AG08396 (cell line): ENCODE measurements at places on chromosomes 2 and 18.

DNA sequence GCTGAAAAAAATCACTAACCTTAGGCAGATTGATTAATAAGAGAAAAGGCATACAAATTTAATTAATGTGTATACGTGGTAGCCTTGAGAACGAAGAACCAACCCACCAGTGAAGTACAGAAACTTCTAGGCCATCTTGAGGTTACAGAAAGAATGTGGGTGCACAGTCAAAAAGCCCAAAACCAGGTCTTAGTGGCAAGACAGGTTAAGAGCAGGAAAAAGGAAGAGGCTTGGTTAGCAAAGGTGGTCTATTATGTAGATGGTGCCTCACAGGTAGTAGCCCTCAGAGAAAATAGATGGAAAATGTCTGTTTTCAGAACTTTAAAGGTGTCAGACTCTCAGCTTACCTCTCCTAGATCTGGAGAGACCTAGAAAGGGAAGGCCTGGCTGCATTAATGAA, 22.0 kb upstream of the SLC35G4 start:
- no peak for DNase-seq

DNA sequence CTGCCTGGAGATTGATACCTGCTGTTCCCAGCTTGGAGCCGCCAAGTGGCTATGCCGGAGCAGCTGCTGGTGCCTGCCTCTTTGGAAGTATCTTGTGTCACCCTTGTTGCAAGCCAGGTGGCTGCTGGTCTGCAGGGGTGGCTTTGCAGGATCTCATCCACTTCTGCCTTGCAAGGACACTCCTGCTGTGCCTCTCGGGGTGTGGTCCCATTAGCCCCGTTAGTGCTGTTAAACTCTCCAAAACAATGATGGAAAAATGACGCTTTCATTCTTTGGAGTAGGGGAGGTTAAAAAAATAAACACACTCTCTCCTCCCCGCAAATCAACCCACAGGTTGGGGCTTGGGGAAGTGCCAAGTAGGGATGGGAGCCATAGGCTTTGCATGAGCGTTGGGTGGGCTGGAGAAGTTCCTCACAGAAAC, 352.8 kb downstream of the RNF144A start:
- no peak for DNase-seq

GRCh38 chr2:241389697-241390096, 33.6 kb downstream of the FARP2 start:
- no peak for DNase-seq

GRCh38 chr2:12931186-12931844, 214.6 kb downstream of the TRIB2 start:
- peak; percentile 77 for DNase-seq

DNA sequence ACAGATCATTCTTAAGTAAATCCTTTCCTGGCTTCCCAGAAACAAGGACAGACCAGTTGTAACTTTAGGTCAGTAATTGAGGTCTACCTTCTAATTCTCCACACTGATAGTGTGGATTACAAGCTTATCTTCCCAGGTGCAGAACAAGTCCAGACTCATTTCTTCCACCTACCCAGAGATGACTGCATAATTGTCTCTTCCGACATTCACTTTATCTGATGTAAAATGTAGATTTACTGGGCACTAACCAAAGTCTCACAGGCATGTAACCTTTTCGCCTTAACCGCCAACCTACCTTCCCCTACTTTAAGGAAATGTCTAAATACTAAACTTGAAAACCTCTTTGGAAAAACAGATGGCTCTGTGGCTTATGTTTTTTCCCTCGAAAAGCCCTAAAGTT, 96.2 kb downstream of the NCK2 start:
- no peak for DNase-seq

- no peak for DNase-seq
Measured at GRCh38 chr2:229237270-229237669, 33.8 kb downstream of the PID1 start.

GRCh38 chr2:45711224-45711623, 59.7 kb downstream of the PRKCE start:
- DNase-seq: no peak

GRCh38 chr2:121164042-121164441, 121.0 kb downstream of the TFCP2L1 start:
- DNase-seq: no peak

DNA sequence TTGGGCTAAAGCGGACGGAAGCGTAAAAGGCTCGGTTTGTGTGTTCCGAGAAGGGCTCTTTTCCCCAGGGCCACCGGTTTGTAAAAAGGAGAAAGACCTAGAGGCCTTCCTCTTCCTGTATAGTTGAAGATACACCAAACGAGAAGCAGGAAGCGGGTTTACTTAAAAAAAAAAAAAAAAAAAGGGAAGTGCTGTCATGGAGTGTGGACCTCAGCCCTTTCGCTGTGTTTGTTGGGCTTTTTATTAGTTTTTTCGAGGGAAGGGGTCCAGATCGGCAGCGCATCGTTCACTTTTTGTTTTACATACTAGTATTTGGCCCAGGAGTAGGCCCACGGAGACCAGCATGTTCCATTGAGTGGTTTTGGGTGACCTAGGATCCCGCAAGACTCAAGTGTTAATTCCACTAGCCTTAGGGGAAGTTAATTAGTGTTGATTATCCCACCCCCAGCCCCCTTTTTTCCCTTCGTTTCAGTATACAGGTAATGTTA, 676 bp downstream of the ACTR2 start:
- no peak for DNase-seq
